ENCODE measurements at places on chromosomes 3 and 15.

DNA sequence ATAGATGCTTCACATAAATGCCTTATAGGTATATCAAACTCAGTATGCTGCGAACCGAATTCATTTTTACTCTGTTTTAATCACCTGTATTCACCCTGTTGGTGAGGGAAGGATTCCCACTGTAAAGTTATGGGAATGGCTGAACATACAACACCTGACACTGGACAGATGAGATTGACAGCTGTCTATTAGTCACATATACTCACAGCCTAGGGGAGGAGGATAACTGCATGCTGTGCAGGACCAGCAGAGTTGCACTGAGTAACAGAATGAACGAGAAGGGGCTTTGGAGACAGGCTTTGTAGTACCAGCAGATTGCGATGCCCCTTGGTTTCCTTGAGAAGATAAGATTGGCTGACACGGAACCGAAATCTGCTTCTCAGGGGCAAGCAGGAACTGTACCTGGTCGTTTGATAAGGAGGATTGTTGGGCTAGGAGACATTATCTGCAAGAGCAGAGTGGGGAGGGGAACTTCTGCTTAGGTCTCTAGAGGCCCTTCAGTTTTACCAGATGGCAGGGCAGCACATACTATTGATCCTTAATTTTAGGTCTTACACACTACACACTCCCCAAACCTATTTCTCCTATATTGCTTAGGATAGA is 43.5 kb upstream of the SLC22A13 start:
- DNase-seq, result no peak

GRCh38 chr15:49919034-49919433 is 200.0 kb downstream of the ATP8B4 start:
- DNase-seq, result no peak

DNA sequence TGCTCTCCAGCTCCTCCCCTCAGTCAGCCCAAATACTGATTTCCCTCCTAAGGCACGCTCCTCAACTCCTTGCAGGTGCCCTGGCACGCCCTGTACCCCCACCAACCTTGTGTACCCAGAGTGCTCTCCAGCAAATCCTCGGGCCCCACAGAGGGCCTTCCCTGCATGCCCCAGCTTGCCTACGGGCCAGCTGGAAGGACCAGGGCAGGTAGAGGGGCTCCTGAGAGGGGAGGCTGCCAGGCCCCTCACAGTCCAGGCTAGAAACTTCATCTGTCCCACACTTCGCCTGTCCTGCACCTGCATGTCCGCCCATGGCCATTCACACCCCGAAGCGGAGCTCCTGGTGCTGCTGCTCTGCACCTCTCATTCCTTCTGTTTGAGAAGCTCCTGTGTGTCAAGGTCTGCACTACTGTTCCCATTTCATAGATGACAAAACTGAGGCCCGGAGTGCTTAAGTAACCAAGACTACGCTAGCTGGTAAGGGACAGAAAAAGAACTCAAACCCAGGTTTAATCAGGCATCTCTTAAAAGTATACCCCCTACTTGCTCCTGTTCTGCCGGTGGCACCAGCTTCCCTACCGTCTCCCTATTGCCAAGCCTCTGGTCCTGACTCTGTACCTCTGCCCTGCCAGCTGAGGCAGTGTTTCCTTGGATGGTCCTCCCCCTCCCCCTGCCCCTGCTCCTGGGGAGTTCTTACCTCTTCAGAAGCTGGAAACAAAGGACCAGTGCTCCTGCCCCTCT is 35.6 kb downstream of the ZXDC start:
- no peak for DNase-seq

DNA sequence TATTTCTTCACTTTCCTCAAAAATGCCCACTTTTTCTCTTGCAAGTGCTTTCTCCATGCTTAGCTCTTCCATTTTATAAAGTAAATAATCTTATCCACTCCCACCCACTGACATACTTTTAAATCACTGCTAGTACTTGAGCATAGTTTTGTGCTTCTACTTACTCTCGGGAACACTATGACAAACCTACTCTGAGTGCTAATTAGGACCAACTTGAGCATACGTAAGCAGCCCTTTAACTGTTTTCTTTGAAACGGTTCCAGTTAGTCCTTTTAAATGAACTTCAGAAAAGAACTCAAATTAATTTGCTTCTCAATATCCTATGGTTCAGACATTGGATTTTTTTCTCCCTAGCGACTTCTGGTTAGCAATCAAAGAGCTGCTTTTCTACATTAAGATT is 280.0 kb upstream of the SOX2 start:
- DNase-seq, result no peak

- no peak for DNase-seq
Measured at GRCh38 chr3:31937225-31937624, 43.8 kb downstream of the OSBPL10 start.

- peak; percentile 28 for DNase-seq
Measured at GRCh38 chr3:38227989-38228388, 37.6 kb upstream of the SLC22A13 start.

- no peak for DNase-seq
Measured at GRCh38 chr15:66873856-66874255, 171.8 kb downstream of the SMAD6 start.

GRCh38 chr15:25739687-25740121 is 123.4 kb downstream of the ATP10A start:
- DNase-seq, result peak; percentile 26

GRCh38 chr15:73647259-73648013 is 14.2 kb upstream of the NPTN start:
- DNase-seq, result no peak

DNA sequence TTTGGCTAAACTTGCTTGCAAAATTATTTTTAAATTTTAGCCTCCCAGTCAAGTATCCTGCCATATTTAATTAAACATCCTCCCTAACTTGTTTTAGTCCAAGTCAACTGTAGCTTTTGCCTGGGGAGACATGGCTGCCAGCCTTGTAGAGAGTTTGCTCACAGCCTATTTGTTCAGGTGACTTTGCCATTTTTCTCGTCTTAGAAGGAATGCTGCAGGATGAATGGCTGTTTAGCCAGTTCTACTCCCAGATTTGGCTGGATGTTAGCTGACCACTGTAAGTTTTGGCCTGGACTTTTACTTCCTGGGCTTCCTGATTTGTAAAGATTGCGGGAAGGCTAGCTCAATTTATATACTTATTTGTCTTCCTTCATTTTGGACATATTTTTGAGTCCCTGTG is 236.4 kb upstream of the SGO1 start:
- no peak for DNase-seq

DNA sequence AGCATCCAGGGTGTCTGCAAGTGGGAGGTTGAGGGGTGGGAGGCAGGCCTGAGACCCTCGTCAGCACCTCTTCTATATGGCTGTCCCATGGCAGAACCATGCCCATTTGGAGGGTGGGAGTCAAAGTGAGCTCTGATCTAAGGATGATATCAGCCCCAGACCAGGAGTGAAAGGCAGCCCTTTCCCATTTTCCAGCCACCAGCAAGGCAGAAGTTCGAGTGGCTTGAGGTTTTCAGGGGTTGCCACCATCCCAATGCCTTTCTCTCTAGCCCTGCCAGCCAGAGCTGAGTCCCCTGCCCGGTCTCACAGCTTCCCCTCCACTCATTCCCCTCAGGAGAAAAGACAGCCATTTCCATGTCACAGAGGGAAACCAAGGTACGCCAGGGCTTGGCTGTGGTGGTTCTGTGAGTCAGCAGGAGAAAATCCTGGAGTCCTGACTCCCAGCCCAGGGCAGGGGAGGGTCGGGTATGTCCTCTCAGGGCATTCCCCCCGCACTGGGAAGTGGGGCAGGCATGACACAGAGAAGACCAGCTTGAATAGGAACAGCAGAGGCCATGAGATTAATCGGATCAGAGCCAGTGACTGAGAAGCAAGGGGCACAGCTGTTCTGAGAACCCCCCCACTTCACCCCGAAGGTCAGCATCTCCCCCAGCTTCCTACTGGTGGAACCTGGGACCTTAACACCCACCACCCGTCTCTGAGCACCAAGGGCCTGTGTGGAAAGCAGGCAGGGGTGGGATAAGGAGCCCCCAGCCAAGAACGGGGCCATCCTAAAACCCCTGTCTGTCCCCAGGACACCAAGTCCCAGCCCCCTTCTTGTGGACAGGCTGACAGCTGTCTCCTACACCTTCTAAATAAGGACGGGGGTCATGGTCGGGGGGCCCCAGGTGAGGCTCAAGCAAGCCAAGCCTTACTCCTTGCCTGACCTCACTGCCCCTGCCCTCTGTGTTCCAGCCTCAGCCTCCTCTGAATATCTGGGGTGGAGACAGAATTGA is 965 bp upstream of the SLC38A3 start:
- no peak for DNase-seq

DNA sequence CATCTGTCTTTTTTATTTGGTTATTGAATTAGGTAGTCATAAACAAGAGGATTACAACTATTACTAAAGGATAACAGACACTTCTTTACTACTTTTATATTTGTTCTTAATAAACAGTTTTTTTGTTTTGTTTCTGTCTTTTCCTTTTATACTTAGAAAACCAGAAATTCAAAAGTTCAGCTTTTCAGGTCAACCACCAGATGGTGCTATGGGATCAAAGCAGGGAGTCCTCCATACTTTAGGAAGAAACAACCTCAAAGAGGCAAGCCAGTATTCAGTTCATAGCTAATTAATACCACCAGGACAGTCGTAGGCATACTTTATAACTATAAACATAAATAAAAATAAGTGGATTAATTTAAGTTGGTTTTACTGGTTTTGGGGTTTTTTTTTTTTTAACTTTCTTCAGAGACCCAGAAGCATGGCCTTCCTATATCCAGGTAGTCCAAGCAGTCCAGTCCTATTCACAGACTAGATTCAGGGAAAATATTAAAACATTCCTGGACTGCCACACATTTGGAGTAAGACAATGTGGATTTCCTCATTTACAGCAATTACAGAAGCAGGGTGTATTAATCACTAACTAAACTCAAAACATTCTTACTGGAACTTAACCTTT is 16.0 kb upstream of the EID1 start:
- peak; percentile 82 for DNase-seq

Measured in activated CD4-positive, alpha-beta T cell treated with anti-CD3 and anti-CD28 coated beads, Interleukin-2, Interleukin-6, amounts not matched to agents 100 ng/mL and 50 ng/mL, durations not matched to agents 16 hours and 8 hours (primary cell).